ENCODE measurements at places on chromosomes 4 and X.

GRCh38 chrX:154092371-154092770 lies 5.1 kb downstream of the MECP2 start:
- DNase-seq: no peak

DNA sequence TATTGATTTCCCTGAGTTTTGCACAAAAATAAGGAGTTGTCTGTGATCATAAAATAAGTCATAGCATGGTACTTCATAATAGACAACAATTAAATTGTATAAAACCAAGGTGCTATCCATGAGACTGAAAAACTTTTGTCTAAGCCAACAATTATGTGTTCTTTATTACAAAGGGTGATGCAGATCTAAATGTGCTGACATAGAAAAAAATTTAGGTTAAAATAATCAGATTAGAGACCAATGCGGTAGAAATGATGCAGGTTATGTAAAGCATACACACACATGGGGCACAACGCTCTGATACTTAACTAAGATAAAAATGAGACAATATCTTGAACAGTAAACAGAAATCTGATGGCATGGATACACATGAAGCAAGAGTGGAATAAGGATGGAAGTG lies 113.3 kb downstream of the PWWP3B start:
- DNase-seq: no peak

GRCh38 chrX:120456973-120457372 lies 12.1 kb downstream of the LAMP2 start:
- DNase-seq: no peak

DNA sequence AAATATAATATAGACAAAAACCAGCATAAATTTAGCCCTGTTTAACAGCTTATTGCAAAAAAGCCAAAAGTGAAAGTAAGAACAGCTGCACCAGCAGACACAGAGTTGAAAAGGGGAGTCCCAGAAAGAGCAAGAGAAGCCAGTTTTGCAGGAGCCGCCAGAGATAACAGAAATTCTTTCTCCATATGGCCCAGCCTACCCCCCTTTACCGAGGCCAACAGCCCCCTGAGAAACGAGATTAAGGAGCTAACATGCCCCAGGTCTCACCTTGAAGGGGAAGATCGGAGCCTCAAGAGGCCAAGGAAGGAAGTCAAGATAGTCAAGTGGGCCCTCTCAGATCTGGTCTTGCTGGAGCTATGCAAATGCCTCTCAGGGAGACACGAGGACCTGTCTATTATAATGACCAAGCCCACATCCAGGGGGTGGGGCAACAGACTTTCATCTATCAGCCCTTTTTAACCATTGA lies 4.8 kb downstream of the ACOX3 start:
- no peak for DNase-seq

DNA sequence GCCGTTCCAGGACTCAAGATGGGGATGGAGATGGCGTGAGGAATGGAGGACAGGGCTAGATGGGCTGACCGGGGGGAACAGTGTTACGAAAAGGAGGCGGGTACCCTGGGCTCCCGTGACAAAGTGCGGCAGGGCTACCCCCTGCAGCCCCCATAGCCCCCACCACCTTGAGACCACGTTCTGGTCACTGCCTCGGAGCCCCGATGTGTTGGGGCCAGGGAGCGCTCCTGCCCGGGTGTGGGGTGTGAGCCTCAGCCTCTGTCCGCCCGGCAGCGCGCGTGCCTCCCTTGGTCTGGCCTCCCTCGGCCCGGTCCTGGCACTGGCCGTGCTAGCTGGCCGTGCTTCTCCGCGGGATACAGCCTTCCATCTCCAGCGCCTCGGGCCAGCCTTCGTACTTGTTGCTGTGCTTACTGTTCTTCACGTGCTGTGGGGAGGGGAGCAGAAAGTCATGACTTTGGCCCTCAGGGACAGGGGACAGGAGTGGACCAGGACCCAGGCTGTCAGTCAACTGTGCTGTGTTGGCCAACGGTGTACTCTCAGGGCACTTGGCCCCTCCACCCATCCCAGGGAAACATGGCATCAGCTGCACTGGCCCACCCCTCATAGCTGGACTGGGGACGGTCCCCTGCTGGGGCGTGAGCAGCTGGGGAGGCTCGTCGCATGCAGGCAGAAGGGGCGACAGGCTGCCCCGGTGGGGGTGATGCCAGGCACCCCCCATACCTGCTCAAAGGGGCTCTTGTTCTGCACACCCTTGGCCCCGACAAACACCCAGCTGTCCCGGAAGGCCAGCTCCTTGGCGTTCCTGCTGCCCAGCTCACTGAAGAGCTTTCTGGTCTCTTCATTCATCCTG lies 9.3 kb downstream of the FAM3A start:
- no peak for DNase-seq

GRCh38 chrX:111445485-111445884 lies 33.5 kb upstream of the DCX start:
- DNase-seq: peak; percentile 20

DNA sequence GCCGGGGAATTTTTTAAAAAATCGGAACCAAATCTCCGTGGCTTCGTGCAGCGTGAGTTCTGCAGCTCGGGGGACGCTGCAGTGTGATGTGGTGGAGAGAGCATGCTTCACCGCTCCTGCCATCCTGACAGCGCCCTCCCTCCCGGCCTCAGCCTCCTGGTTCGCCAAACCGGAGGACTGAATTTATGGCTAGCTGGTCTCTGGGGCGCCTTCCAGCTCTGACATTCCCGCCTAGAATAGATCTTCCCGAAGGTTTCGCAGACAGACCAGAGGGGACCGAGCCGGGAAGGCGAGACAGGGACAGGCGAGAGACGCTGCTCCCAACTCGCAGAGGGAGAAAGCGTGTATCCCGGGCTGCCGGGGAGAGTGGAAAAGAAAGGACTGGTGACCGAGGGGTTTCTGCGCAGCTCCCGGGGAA lies 25.9 kb downstream of the HOPX start:
- no peak for DNase-seq

- DNase-seq: no peak
Observed at GRCh38 chrX:15816438-15816809, 26.1 kb downstream of the ZRSR2 start.

DNA sequence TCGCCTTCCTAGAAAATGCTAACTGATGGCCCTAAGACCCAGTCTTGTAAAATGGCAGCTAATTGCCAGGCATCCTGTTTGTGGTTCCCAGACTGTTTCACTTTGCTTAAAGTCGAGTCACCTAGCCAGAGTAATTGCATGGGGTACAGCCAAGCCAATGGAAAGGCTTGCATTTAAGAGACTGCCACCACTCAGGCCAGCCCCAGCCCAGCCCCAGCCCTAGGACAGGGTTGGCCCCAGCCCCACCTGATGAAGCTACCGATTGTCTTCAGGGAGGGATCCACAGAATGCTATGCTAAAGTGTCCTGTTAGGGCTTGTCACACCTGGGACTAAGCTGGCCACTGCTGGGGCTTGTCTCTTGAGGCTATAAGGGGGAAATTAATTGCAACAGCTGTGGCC lies 194.6 kb upstream of the KLF3 start:
- DNase-seq: no peak

GRCh38 chrX:114905251-114905650 lies 112.2 kb downstream of the IL13RA2 start:
- no peak for DNase-seq

- peak; percentile 17 for DNase-seq
Observed at GRCh38 chrX:121308276-121308805, 260.9 kb downstream of the GLUD2 start.

DNA sequence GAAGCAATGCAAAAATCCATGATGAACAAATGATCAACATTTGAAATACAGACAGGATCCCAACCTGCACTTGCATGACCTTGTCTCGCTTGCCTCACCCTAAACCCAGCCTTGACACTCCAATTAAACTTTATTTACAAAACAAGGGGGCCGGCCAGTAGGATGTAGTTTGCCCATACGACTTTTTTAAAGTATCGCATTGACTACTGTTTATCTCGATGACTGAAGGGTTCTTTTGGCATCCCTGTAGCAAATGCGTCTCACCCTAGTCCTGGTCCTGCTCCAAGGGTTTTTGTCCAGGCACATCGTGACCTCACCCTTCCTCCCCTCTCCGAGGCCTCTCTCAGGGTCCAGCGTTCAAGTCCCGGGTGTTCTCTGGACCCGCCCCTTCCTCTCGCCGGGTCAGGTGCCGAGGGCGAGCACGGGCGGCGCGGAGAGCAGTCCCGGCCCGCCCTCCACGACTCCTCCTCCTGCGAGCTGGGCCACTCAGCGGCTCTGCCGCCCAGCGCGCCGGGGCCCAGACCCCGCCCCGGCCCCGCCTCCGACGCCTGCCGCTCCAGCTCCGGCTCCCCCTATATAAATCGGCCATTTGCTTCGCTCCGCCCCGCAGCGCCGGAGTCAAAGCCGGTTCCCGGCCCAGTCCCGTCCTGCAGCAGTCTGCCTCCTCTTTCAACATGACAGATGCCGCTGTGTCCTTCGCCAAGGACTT lies at the start of gene SLC25A5:
SLC25A5 (plus strand) TSS at position 603 of the 709 bp plus-strand sequence; CDS start at position 675, 72 bp downstream.
- DNase-seq: no peak

DNA sequence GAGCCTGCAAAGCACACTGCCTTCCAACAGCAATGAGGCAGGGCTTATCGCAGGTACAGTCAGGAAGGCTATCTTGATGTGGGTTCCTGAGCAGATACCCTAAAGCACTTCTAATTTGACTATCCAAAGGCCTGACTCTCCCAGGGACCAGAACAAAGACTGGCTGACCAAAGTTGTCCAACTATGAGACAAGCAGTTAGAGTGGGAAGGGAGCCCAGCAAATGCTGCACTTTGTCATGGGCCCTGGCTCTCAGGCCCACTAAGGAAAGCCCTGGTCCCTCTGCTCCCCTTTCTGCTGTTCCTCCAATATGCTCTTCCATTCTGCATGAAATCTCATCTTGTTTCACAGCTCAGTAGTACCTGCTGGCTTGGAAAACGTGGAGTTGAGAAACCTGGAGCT lies 391.0 kb downstream of the RAB28 start:
- DNase-seq: no peak

DNA sequence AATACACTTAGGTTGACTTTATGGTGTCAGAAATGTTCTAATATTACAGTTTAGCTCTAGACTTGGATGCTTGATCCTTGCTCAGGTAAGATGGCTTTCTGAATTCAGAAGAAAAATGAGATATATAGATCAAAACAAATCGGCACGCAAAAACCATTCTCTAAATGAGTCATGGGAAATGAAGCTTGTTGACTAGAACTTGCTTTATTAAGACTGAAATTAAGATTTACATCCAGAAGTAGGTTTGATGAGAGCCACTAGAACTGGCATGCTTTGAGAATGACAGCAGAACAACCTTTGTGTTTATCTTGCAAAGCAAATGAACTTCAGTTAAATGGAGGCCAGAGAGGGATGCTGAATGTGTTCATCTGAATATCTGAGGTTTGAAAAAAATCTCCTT lies 304.9 kb upstream of the KLF3 start:
- DNase-seq: no peak

- DNase-seq: no peak
Observed at GRCh38 chrX:37409278-37409677, 60.1 kb downstream of the PRRG1 start.

- no peak for DNase-seq
Observed at GRCh38 chr4:150739591-150739990, 157.6 kb downstream of the MAB21L2 start.

DNA sequence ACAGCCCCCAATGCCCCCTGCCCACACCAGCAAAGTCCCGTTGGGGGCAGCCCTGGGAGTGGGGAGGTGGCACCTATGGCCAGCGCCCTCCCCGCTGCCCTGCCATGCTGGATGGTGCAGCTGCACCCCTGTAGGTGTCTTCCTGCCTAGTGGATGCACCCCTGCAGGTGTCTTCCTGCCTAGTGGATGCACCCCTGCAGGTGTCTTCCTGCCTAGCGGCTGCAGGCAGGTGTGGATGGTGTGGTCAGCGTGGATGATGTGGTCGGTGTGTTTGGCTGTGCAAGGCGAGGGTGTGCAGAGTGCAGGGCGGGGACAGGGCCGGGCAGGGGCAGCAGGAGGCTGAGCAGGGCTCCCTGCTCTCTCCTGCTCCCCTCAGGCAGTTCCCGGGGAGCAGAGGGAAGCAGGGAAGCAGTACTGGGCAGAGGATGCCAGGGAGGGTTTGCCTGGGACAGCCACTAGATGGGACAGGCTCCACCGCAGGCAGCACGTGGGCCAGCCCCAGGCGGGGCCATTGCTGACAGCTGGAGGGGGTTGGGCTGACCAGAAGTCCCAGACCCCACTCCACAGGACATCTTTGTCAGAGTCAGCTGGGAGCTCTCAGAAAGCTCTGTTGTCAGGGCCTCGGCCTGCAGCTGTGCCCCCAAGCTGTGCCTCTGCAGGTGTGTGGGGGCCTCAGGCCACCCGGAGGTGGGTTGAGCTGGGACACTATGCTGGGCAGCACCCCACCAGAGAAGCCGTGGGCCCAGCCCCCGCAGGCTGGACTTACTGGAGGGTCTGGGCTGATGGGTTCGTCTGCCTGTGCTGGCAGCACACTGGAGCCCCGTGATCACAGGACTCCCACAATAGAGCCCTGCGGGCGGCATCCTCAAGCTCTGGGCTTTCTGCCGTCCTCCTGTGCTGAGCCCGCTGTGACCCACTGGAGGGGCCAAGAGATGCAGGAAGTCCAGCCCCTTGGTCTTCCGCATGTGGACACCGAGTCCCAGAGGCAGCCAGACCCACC lies 23.7 kb downstream of the DOK7 start:
- no peak for DNase-seq

- DNase-seq: peak; percentile 15
Observed at GRCh38 chr4:150997141-150997540, 17.9 kb downstream of the LRBA start.

- no peak for DNase-seq
Observed at GRCh38 chr4:122584519-122584918, 36.3 kb downstream of the IL21 start.

DNA sequence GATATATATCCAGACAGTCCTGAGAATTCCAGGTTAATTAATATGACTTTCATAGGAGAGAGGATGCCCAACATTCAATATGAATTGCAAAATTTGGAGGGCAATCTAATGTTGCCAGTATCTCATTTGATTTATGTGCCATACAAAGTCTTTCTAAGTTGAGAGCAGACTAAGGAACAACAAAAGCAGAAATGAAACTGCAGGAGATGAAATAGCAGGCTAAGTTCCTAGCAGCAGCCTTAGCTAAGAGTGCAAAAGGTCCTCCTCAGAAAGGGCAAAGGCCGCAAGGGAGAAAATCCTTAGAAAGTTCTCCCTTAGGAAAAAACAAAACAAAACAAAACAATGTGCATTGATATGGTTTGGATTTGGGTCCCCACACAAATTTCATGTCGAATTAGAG lies 602.9 kb upstream of the HTR2C start:
- DNase-seq: no peak

DNA sequence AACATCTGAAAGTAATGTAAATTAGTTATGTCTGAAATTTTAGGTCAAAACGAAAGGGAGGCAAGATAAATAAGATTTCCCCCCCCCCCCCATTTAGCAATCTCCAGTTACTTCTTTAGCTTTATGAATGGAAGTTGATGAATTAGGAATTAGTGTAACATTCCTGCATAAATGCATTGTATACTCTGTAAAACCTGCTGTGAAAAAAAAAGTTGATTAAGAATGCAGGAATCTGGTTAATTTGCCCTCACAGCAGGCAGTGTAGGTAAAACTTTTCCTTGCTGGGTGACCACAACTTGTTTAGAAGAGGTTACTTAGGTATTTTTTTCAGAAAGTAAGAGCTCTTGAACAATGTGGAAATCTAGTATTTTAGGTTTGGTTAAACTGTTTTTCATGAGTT lies 15.3 kb downstream of the LARP7 start:
- DNase-seq: no peak

Measured in Panc1 (cell line).